ENCODE measurements at places on chromosomes 11 and 22.

DNA sequence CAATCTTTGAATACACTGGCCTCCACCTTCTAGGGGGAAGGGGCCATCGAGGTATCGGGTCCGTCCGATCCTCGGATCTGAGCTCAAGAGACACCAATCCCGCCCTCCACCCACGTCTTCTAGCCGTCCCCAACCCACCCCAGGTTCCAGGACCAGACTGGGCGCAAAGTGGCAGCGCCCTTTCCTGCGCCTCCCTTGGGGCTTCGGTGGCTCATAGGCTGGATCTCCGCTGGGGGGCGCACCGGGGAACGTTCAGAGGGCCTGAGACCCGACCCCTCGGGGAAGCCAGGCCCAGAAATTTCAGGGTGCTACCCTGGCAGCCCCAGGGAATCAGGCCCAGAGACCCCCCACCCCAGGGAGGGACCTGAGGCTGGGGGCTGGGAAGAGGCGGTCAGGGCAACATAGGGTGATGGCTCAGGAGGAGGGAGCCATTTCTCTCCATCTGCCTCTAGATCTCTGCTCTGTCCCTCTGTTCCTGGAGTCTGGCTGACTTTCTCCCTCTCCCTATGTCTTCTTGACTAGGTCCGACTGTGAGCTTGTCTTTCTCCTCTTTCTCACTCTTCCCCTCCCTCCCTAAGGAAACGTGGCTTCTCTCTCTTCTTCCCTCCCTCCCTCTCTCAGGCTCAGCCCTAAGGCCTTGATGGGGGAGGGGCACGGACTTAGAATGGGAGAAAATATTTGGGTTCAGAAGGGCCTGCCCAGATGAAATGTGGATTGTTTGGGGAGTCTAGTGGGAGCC is 1.1 kb downstream of the CREB3L1 start:
- DNase-seq, result no peak

GRCh38 chr22:42283278-42284201 is 13.1 kb upstream of the TCF20 start:
- peak; percentile 38 for DNase-seq

- no peak for DNase-seq
Measured at GRCh38 chr11:91081440-91082043, 858.7 kb upstream of the CHORDC1 start.

DNA sequence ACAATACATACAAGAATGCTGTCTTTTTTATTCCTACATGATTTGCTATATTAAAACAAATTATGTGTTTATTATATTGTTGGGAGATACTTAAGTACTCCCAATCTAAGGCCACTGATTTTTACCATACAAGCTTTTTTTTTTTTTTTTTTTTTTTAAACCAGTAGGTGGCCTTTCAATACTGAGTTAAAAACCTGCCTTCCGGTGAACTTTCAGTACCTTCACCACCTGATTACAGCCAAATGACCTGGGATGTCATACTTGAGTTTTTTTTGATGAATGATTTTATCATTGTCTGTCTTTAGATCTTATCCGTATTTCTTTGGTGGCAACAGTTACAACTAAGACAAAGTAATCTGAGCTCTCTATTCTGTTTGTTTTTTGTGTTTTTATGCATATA is 94.0 kb upstream of the FOLH1 start:
- DNase-seq, result no peak

DNA sequence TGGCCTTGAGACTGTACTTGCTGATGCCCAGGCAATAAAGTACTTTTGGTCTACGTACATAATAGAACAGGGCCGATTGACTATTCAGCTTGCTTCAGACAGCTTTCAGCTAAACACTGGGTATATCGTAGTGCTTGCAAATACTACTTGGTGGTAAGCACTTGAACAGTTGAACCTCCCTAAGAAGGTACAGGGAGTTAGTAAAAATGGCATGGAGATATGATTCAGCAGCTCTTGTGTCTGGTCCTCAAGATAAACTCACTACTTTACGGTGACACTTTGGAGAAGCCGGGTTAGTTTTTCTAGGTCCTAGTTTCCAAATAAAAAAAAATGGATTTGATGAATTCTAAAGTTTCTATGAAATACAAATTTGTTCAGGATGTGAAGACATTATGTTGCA is 7.3 kb downstream of the CCDC117 start:
- DNase-seq, result no peak

- DNase-seq, result no peak
Measured at GRCh38 chr22:23124611-23125511, 16.9 kb downstream of the RSPH14 start.

DNA sequence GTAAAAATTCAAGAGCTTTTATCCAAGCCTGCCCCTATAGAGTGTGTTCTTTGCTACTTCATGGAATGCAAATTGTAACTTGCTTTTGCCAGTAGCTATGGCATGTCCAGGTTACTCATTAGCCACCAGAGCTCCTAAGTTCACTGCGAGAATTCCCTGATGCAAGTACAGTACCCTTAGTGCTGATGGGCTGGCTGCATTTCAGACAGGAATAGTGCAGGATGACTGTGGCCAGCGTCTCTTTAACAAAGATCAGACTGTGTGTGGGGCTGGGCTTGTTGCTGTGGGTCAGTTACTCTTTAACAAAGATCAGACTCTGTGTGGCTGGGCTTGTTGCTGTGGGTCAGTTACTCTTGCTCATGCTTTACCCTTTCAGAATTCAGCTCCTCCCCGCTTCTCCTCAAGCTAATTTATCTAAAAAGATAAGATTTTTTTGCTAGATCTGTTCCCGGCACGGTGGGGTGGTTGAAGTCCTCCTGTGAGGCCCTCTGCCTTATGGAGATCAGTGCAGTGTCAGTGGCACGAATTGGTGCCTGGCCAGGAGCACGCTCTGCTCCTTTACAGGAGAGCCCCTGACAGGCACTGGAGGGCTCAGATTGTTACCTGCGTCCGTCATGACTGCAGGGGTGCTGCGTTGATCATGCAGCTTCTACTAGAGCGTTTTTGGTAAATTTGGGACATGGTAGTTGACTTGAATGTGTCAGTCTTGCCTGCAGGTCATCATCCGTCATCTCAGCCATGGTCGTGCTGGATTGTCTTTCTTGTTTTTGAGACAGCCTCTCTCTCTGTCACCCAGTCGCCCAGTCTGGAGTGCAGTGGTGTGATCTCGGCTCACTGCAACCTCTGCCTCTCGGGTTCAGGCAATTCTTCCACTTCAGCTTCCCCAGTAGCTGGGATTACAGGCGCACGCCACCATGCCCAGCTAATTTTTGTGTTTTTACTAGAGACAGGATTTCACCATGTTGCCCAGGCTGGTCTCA is 27.0 kb downstream of the AP2A2 start:
- no peak for DNase-seq

DNA sequence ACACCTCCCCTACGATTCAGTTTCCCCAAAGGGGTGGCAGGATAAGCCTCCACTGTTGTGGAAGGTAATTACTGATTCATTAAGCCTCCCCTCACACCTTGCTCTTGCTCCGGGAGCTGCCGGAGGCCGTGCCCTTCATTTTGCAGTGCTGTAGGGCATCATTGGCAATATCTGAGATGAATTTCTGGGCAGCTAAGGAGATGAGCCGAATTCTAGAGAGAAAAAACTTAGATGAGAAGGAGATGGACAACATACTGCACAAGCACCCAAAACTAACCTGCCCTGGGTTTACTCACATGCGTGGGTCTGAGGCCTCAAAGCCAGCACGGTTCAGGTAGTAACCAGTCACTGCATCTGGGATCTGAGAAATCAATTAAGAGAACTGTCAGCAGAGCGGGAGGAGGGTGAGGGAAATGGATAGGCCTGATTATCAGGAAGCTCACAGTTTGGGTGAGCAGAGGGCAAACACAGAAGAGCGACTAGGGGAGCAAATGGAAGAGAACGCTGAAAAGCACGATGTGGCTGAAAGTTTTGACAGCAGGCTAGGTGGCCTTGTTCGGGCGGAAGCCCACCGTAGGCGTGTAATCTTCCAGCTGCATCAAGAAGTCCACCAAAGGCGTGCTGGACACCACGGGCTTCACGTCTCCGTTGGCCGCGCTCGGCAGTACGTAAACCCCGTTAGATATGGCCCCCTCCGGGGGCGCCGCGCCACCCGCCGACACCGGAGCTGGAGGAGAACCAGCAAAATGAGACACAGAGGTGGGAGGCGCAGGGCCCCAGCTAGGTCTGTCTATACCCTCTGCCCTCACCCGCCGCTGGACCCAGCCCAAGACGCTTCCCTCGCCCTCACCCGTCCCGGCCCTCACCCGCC is 689 bp downstream of the TAF10 start:
- DNase-seq, result no peak

DNA sequence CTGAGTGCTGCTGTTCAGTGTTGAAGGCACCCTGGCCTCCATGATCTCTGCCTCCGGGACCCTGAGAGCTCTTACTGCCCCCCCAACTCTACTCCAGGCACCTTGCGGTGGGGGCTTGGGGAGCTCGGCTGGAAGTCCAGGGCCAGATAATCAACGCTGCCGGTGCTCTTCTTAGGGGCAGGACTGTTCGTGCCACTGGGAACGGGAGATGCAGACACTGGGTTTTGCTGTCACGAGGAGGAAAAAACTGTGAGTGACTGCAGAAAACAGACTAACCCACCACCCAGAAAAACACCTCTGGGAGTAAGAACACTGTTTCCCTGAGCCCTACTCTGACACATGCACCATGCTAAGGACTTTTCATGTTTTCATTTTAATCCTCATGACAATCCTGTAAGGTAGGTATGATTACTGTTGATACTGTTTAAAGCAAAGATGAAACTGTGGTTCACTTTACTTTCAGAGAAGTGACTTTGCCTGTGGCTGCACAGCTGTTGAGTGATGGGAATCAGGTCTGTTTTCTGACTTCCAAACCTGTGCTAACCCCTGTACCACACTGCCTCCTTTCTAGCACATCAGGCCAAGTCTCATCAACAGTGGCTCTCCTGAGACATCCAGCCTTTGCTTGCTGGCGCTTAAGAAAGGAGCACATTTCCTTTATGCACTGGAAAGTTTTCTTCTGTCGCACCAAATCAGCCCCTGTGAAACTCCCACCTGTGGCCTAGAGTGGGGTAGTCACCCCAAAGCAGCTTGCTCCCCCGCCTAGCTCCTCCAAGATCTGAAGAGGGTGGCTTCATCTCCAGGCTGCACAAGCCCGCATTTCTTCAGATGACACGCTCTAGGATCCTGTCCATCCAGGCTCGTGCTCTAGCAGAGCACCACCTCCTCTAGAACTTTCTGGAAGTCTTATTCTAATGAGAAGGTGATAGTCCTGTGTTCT is 31.8 kb downstream of the USP35 start:
- no peak for DNase-seq

GRCh38 chr11:119583585-119583984 is 145.4 kb downstream of the NECTIN1 start:
- DNase-seq, result no peak

- DNase-seq, result no peak
Measured at GRCh38 chr11:71442880-71443279, 5.3 kb downstream of the DHCR7 start.

GRCh38 chr11:109512680-109513079 is 90.7 kb downstream of the C11orf87 start:
- no peak for DNase-seq

DNA sequence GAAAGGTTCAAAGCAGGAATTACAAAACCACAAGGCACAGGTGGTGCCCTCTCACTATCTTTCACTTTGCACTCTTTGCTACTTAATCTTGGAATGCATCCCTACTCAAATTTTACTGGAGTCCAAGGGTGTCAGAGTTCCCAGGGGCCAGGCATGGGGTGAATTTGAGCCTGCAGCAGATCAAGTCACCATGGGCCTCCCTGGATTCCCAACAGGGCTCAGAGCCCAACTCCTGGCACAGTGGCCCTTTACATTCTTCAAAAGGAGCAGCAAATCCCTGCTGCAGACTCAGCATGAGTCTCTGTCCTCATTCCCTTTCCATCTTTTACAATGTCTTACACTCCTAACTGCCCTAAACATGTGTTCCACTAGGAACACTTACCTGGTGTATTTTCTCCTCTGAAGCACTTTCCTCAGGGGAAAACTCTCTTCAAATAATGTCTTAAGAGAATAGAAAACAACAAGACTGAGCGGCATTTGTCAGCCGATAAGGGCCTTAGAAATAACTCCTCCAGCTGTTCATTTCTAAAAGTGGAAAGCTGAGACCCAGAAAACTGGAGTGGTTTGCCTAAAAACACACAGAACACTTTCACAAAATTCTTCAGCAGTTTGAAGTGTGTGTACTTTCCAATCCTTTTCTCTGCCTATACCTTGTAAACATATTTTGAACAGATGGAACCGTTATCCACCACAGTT is 596.0 kb downstream of the INSC start:
- DNase-seq, result no peak

DNA sequence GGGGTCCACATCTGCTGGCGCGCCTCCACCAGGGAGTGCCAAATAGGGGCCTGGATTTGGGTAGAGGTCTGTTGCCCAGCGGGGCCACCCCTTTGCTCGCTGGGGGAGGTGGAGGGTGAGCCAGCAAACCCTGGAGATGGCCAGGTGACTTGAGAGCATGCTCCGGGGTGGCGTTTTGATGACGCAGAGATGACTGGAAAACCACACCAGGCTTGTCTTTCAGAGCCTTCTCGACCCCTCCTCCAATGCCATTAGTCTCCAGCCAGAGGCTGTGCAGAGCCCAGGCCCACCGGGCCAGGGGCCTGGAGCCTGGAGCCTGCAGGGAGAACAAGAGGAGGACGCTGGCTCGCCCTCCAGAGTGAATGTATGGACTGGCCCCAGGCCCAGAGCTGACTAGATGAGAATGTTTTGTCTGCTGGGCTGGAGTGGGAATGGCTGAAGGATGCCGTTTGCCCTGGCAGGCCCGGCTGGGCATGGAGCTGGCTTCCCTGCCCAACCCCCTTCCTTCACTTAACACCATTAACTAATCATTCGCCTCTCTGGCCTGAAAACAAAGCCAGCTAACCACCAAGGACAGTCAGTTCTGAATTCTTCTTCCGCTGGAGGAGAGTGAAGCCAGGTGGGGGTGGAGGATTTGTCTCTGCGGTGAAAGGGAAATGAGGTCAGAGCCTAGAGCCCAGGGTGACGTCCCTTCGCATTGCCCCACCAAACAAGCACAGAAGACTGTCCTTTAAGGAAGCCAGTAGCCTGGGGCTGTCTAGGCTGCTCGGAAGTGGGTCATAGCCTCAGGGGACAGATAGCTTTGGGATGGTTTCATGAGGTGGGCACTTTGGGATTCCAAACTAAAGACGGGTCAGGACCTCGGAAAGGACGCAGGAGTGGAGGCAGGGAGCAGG is 1.6 kb upstream of the MCAM start:
- DNase-seq, result no peak

DNA sequence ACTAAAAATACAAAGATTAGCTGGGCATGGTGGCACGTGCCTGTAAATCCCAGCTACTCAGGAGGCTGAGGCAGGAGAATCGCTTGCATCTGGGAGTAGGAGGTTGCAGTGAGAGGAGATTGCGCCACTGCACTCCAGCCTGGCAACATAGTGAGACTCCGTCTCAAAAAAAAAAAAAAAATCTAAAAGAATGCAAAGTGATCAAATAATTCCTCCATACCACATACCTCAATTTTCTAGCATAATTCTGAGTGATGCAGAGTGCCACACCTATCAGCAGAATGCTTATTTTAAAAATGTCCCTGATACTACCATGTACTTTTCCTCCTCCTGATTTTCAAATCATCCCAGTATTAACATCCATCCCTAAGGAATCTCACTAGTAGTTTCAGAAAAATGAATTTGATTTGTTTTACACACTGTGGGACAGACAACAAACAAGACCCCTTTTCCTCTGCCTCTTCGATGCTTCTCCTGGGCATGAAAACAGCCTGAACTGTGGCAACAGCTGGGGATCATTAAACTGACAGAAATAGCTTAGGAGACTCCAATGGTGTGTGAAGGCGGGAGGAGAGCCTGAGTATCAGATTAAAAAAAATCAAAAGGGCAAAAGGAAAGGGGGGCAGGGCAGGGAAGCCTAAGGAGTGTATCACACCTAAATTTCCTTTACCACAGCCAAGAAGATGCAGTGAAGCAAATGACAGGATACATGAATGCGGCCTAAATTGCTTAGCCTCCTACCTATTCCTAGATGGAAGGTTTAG is 114.7 kb downstream of the SGSM3 start:
- DNase-seq, result no peak

- DNase-seq, result no peak
Measured at GRCh38 chr11:76523147-76523546, 78.3 kb downstream of the EMSY start.
